ENCODE measurements at places on chromosomes 5 and 9.

DNA sequence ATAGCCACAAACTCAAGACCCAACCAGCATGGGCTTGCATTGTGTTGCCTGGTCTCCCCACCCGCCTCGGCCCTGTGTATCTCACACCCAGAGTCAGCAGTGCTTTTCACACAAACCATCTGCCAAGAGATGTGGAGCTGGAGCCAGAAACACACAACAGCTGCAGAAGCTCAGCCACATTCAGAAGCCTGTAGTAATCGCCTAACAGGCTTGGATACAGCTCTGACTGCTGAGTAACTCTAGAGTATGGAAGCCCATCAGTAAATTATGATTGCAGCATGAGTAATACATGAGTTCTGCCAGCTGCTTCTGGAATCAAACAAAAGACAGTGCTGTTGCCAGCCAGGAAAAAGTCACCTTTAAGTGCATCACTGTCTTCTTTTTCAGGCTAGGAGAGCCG lies 16.0 kb downstream of the TEK start:
- peak; percentile 98 for DNase-seq

DNA sequence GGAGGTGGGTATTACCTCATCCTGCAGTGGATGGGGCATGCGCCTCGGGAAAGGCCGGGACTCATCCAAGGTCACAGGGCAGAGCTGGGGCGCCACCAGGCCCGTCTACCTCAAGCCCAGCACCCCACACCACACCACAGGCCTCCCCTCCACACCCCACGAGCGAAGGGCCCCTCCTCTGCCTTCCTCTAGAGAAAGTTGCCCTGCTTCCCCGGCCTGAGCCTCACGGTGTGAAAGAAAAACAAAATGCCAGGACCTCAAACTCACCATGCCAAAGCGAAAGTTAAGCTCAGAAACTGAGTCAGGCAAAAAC lies 161.1 kb downstream of the COL23A1 start:
- no peak for DNase-seq

- no peak for DNase-seq
Observed at GRCh38 chr9:99184110-99184474, 37.6 kb downstream of the ALG2 start.

- DNase-seq, result no peak
Observed at GRCh38 chr9:486156-486555, 271.5 kb downstream of the DOCK8 start.

DNA sequence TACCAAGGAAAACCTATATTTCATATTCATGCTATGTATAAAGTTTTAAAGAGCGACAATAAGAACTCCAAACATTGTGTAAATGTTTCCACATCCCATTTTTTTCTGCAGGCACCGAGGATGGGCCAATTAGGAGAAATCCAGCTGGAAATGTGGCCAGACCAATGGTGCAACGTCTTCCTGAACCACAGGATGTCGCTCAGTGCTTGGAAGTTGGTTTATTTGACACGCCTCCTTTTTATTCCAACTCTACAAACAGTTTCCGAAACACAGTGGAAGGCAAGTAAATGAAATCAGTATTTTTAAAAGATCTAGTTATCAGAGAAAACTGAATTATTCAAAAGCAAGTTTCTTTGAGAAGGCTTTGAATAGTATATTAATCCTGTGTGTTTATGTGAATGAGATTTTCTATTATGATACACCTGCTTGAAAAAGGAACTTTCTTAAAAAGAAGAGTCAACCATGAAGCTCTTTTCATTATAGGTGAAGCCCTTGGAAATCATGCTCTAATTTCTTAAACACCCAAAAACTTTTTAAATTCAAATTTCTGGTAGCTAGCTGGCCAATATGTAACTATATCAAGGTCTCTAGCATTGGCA lies 9.1 kb downstream of the TYRP1 start:
- DNase-seq, result peak; percentile 76

DNA sequence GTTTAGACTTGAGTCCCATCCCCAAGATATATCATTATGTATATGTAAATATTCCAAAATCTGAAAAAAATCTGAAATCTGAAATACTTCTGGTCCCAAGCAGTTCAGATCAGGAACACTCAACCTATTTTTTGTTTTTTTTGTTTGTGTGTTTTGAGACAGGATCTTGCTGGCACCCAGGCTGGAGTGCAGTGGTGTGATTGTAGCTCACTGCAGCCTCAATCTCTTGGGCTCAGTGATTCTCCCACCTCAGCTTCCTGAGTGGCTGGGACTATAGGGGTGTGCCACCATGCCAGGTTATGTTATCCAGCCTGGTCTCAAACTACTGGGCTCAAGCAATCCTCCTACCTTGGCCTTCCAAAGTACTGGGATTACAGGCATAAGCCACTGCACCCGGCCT lies 50.7 kb upstream of the TRAF1 start:
- DNase-seq, result no peak

- DNase-seq, result no peak
Observed at GRCh38 chr5:160311491-160312133, 752 bp downstream of the CCNJL start.

- DNase-seq, result peak; percentile 31
Observed at GRCh38 chr9:35811381-35812024, 559 bp downstream of the SPAG8 start.

DNA sequence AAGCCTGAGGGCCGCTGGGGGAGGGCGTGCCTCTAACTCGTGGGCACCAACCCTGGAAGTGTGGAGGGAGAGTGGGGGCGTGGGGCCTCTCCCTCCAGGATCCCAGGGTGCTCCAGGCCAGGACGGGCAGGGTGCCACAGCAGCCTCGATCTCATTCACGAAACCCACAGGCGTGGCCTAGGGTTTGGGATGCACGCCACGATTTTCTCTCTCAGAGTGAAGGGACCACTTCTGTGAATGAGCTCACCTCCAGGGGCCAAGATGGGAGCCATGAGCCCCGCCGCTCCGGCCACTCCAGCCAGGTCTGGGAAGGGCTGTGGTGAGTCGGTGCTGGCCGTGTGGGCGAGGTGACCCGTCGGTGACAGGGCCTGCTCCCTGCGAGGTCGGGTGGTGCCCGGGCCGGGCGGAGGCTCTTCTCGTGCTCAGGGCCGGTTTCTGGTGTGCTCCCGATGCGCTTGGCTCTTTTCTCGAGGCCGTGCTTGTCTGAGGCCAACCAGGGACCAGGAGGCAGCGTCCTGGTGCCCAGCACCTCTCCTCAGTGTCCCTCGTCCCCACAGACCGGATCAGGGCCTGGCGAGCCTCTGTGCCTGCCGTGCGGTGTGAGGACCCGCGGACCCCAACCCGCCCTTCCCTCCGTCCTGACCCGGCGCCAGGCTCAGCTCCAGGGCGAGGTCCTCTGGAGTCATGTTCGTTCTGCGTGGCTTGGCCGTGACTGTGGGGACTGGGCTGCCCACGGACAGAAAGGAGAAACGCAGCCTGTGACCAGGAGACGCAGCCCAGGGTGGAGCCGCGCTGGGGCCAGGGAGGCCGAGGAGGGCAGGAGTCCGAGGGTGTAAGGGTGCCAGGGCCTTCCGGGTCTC lies 31.0 kb downstream of the TPPP start:
- no peak for DNase-seq

DNA sequence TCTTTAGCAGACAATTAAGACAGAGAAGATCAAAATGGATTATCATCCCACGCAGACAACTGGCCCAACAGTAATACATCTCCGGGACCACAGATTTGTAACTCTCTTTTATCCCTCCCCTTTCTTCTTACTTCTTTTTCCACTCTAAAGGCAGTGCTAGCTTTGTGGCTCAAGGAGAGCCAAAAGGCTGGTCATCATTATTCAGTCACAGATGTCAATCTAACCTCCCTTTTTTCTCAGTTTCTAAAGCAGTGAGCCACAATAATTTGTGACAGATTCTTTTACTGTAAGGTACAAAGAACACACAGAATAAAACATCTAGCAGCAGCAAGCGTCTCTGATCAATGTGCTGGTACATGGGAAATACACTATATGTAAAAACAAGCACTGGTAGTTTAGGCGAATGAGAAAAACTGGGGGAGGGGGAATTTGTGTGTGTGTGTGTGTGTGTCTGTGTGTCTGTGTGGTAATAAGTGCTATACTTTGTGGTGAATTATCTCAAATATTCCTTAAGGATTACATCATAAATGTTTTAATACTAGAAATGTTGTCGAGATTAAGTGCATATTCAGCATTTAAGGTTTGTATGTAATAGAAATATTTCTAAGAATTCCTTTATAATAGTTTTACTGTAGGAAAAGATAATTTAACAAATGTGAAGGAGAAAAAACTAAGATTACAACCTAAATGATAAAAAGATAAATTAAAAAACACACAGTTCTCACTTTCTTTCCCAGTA lies 140.2 kb downstream of the DENND1A start:
- DNase-seq, result no peak

- no peak for DNase-seq
Observed at GRCh38 chr9:118751077-118751847, 618.0 kb downstream of the BRINP1 start.

GRCh38 chr5:110092955-110093785 lies 403.4 kb downstream of the MAN2A1 start:
- DNase-seq, result peak; percentile 30

DNA sequence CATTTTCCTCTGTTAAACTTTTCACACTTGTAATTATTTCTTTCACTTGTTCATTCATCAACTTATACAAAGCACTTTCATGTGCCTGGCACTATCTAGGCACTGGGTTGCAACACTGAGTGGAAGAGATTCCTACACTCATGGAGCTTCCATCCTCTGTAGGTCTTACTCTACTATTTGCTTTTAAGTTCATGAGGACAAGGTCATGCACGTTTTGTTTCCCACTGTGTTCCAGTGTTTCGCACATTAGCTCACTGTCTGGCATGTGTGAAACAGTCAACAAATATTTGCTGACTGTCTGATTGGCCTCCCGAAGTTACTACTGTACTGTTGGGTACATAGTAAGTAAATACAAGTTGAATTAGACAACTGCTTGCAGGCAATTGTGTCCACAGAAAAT lies 87.9 kb upstream of the IFNK start:
- DNase-seq, result no peak

GRCh38 chr5:56822981-56823380 lies 7.6 kb downstream of the MAP3K1 start:
- DNase-seq, result no peak

DNA sequence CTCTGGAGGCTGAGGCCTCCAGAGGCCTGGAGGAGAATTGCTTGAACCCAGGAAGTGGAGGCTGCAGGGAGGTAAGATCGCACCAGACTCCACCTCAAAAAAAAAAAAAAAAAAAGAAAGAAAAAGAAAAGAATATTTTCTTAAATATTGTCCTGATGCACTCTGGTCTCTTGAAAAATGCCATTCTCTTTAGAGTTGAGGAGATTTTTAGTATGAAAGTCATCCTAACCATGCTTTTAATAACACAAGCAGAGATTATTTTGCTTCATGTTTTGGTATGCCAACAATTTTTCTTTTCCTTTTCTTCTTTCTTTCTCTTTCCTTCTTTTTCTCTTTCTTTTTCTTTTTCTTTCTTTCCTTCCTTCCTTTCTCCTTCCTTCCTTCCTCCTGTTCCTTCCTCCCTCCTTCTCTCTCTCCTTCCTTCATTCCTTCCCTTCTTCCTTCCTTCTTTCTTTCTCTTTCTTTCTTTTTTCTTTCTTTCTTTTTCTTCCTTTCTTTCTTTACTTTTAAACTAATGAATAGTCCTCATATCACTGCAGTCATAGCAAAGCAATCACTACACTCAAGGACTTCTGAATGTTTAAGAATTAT lies 116.9 kb upstream of the CCNH start:
- no peak for DNase-seq

DNA sequence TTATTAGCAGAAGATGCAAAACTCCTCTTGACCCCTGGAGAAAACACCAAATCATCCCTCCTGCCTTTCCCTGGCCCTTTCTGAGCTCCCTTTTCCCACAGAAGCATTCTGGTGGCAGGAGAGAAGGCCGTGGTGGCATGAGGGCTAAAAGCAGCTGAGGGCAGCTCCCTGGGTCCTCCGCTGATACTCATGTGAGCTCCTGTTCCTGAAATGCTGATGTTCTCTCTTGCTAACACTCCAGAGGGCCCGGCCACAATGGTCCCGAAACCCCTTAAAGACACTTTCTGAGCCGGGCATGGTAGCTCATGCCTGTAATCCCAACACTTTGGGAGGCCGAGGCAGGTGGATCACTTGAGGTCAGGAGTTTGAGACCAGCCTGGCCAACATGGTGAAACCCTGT lies 183.1 kb downstream of the HSPA4 start:
- DNase-seq, result no peak

DNA sequence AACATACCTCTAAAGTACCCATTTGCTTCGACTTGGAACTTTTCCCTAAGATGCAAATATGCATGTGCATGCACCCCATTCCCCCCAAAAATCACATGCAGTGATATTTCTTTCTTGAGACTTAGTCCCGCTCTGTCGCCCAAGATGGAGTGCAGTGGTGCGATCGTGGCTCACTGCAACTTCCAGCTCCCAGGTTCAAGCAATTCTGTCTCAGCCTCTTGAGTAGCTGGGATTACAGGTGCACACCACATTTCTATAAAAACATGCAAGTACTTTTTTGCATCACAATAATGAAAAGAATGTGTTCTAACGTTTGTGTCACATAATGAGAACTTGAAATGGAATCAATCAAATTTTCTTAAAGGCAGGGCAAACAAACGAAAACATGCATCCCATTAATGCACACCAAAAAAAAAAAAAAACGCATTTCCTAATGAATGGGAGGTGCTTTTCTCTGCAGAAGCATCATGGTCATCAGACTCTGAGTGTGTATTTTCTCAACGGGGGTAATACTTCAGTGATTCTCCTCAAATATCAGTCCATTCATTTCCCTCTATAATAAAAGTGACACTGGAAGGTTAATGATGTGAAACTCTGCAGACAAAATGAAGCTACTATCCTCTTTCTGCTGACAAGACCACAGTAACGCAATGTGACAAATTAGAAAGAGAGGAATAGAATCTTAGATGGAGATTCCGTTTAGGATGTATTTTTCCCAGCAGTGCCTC lies 389.4 kb downstream of the CTNND2 start:
- DNase-seq, result no peak

DNA sequence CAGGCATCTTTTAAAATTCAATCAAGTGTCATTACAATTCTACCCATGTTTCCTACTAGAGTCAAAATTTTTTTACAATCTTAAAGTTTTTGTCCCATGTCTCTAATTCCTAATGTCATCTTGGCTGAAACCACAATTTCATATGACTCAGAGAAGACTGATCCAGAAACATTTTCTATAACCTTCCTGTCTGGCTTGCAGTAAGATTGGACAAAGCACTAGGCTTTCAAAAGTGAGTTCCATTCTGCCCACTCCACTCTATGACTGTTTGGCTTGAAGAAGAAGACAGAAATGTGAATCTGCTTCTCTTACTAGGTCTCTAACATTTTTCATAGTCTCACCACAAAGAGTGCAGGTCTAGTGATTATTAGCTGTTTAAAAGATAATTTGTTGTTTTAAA lies 88.8 kb downstream of the NR3C1 start:
- peak; percentile 86 for DNase-seq
